ENCODE measurements at places on chromosomes 16 and 17.

- no peak for DNase-seq
Measured at GRCh38 chr16:30876867-30877266, 17.0 kb downstream of the BCL7C start.

- no peak for DNase-seq
Measured at GRCh38 chr17:39999067-39999466, 16.2 kb upstream of the CSF3 start.

DNA sequence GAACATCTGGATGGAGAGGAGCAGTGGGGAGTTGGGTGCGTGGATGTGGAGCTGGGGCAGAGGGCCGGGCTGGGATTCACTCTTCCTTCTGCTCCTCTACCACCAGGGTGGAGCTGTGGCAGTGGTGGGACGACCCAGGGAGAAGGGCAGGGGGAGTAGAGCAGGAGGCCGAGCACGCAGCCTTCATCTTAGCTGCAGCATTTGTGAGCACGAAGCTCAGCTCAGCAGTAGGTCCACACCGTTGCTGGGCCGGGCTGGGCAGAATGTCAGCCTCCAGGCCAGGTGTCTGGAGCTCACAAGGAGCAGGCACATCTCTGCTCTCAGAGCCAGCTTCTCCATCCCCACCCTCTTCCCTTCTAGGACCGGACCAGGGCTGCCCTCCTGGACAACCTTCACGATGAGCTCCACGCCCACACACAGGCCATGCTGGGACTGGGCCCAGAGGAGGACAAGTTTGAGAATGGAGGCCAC lies 55.7 kb downstream of the OR1D5 start:
- DNase-seq = no peak

GRCh38 chr16:58577141-58577540 lies 52.5 kb downstream of the CNOT1 start:
- no peak for DNase-seq

DNA sequence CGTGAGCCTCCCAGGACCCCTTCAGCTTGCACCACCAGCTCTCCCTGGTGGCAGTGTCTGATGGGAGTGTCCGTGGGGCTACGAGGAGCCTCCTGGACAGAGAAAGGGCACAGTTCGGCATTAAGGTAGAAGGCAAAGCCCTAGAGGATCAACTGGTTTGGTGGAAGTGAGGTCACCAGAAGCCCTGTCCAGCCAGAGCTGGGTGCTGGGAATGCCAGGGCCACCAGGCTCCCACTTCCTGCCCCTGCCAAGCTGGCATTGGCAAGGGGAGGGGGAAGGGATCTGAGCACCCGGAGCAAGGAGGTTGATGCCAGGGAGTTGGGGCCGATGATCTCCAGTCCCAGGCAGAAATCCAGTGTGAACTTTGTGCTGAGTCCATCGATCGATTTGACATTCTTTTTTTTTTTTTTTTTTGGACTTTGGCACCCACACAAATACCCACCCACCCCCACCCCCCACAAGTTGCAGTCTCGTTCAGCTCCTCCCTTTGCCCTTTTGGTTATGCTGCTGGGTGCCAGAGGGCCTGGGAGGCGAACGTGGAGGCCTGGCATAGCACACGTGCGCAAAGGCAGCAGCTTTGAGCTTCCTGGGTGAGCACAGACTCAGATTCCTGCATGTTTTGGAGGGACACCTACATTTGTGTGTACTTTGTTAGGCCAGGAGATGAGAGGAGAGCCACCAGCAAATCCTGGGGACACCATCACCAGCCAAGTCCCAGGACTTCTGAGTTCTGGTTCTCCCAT lies 2.1 kb downstream of the NHERF1 start:
- no peak for DNase-seq

- no peak for DNase-seq
Measured at GRCh38 chr17:56481659-56482058, 111.8 kb upstream of the NOG start.

DNA sequence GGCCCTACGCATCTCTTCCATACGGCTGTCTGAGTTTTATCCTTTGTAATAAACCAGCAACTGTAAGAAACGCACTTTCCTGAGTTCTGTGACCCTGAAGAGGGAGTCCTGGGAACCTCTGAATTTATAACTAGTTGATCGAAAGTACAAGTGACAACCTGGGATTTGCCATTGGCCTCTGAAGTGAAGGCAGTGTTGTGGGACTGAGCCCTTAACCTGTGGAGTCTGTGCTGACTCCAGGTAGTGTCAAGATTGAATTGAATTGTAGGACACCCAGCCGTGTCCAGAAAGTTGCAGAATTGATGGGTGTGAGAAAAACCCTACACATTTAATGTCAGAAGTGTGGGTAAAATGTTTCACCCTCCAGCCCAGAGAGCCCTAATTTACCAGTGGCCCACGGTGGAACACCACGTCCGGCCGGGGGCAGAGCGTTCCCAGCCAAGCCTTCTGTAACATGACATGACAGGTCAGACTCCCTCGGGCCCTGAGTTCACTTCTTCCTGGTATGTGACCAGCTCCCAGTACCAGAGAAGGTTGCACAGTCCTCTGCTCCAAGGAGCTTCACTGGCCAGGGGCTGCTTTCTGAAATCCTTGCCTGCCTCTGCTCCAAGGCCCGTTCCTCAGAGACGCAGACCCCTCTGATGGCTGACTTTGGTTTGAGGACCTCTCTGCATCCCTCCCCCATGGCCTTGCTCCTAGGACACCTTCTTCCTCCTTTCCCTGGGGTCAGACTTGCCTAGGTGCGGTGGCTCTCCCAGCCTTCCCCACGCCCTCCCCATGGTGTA lies 1.5 kb downstream of the GAA start:
- no peak for DNase-seq

GRCh38 chr17:56884483-56885311 lies 29.2 kb downstream of the TRIM25 start:
- no peak for DNase-seq

DNA sequence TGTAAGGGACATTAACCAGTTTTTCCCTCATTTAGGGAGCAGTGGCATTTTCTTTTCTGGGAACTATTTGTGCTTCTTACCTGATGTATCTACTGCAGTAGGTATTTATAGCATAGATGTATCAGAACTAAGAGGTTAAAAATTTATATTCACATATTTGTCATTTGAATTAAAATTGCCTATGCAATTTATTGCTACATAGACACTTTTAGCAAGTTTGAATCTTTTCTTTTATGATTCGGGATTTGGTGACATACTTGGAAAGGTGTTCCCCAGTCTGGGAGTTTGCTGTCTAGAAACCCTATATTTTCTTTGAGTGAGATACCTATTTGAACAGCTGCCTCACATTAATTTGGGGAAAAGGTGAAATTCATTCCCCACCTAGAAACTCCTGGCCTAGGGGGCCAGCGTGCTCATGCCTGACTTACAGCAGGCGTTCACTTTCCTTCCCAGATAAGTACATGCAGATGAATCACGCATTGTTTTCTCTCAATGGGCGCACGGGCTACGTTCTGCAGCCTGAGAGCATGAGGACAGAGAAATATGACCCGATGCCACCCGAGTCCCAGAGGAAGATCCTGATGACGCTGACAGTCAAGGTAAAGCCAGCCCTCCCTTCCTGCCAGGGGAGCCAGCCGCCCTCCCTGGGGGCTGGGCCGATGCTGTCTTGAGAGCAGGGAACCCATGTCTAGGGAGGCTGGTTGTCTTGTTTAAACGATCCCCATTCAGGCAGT lies 73.8 kb downstream of the SDR42E1 start:
- DNase-seq = no peak

DNA sequence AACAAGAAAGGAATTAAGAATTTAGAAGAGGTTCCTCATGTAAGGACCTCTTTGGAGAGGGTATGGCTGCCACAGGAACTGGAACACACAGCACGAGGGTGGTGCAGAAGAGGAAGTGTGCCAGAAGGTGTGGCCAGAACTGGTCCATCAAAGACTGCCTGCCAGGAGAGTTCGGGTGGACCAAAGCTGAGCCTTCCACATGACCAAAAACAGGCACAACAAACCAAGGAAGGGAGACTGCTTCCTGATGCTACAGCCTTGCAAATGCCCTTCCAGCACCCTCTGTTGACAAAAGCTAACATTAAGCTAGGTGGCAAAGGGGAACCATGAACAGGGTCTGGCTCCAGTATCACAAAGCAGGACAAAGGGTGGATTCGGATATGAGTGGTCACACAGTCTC lies 125.8 kb upstream of the TMEM97 start:
- peak; percentile 69 for DNase-seq

GRCh38 chr16:10210944-10211343 lies 28.7 kb upstream of the GRIN2A start:
- no peak for DNase-seq

DNA sequence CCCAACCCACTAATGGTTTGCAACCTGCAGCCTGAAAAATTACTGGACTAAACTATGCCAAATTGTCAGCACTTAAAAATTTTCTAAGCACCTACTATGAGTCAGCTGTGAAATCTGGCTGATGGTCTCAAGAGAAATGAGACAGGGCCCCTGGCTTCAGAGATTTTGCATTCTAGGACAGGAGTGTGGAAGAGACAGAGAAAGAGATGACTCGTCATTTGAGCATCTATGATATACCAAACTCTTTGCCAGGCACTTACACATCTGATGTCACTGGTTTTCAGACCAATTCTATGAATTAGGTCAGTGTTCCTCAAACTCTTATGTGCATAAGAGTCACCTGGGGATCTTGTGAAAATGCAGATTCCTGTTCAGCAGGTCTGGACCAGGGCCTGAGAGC lies 44.4 kb downstream of the CLEC19A start:
- no peak for DNase-seq

- DNase-seq = no peak
Measured at GRCh38 chr17:56966338-56966737, 5.5 kb upstream of the COIL start.

- no peak for DNase-seq
Measured at GRCh38 chr16:2979669-2980226, 498 bp downstream of the PKMYT1 start.

GRCh38 chr17:19409509-19409908 lies 1.5 kb upstream of the RNF112 start:
- DNase-seq = peak; percentile 26

DNA sequence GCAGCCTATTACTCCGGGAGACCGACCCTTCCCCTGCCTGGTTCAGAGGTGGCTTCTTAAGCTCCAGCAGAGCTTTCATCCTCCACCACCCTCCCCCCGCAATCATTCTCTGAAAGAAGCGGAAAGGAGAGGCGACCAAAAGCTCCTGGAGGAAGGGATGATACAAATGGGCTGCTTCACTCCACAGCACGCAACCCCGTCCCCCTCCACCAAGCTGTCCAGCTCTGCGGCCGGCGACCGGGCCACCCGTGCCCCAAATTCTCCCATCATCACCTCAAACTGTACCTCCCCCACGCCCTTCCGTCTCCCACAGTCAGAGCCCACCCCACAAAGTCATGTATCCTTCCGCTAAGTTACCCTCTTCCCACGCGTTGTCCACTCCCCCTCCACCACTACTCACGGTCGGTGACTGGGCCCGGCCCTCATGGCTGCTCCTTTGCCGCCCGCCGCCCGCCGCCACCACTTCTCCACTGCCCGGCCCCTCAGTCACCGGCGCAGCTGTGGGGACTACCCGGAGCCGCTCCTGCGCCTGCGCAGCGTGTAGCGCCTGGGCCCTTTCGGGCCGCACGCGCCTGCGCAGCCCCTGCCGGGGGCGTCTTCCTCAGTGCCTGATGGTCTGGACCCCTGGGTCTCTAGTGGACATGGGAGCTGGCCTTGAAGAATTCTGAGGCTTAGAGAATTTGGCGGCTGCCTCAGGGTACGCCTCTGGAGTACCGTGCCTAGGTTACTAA lies at the start of gene FAM222B:
TSS of gene FAM222B (minus strand) at position 509 of the 731 bp plus-strand sequence. CDS start 76,123 bp downstream, outside the sequence.
- peak; percentile 77 for DNase-seq

- DNase-seq = no peak
Measured at GRCh38 chr17:78027121-78027520, 68.6 kb downstream of the TNRC6C start.

GRCh38 chr16:81369888-81370504 lies 55.2 kb downstream of the GAN start:
- no peak for DNase-seq

DNA sequence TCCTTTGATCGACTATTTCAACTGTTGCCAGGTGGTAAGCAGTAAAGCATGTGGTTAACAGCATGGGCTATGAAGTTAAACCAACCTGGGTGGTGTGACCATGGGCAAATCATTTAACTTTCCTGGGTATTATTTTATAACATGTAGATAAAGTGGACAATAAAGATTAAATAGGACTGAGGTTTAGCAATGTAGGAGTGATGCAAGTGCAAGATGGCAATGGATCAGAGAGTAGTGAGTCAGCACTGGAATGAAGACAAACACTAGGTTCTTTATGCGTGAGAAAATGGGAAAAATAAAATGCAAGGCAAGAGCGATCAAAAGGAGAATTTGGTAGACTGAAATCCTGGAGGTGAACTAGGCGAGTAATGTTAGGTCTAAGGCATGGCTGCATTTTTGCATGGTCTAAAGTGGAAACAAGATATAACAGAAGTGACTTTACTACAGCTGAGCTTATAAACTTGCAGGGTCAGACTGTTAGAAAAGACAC lies 222.4 kb upstream of the AXIN2 start:
- no peak for DNase-seq

GRCh38 chr17:55527540-55528118 lies 16.4 kb upstream of the SMIM36 start:
- DNase-seq = peak; percentile 61

DNA sequence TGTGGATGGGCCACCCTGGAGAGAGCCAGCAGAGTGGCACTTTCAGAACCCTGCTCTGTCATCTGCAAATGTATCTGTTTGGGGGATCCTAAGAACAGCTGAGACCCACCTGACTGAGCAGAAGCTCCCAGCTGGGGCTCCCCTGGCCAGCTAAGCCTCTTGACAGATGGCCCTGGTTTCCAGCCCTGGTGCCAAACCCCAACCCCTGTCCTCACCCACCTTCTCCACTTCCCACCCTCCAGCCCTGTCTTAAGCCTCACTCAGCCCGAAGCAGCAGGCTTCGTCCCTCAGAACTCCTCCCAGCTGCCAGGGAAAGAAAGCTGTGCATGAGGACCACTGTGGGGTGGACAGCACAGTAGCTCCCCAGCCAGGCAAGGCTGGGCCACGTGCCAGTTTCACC lies 3.5 kb upstream of the KRT9 start:
- no peak for DNase-seq

GRCh38 chr16:50519001-50519400 lies 29.2 kb upstream of the NKD1 start:
- no peak for DNase-seq

Data from pons (tissue), 1 donor.